Sigmoid colon (tissue), 7 donors: ENCODE measurements at places on chromosomes 16 and 17. TPM values are rescaled to one million over a fixed set of nuclear protein-coding genes. Genes with fewer than 3 reads are reported as not detected.
A peak's percentile ranks its signal among the peaks of the same experiment; 100 is the strongest.

DNA sequence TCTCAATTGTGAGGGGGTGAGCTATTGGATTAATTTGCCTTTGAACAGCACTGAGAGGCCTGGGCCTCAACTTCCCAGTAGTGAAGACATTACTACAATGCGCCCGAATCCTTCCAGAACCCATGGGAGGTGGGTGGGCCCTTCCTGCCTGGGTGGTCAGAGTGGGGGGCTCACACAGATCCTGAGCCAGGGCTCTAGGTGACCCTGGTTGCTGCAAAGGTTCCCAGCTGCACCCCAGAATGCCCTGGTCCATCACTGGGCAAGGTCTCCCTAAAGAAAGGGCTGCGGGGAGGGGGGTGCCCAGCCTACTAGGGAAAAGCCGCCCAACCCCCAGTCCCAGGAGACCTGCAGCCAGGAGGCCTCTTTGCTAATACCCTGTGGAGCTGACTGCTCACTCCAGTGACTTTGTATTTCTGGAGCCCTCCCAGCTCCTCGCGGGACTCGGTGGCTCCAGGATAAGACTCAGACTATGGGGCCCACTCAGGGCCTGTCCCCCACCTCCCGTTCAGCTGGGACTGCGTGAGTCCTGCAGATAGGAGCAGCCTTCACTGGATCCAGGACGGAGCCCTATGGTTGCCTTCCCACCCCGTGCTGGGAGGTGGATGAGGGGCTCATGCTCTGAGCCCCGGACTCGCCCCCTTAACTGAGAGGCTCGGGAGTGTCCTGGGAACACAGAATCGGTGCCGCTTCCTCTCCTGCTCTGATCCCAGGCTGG is 40.2 kb downstream of the SLC7A5 start:
- no peaks in the 10 kb centered on the region for H3K27me3 ChIP-seq
- H3K4me3 ChIP-seq, result no peak overlapping the region
- H3K36me3 ChIP-seq, result peaks cover 14% of the 10 kb centered on the region

- no peak overlapping the region for H3K4me3 ChIP-seq
- H3K4me1 ChIP-seq, result no peaks in the 10 kb centered on the region
- no peak for DNase-seq
- H3K27me3 ChIP-seq, result no peaks in the 10 kb centered on the region
- peaks cover 30% of the 10 kb centered on the region for H3K36me3 ChIP-seq
Observed at GRCh38 chr16:30110661-30111060, 2.7 kb downstream of the GDPD3 start.

Gene QRICH2
- total RNA-seq, result 4.2 TPM

DNA sequence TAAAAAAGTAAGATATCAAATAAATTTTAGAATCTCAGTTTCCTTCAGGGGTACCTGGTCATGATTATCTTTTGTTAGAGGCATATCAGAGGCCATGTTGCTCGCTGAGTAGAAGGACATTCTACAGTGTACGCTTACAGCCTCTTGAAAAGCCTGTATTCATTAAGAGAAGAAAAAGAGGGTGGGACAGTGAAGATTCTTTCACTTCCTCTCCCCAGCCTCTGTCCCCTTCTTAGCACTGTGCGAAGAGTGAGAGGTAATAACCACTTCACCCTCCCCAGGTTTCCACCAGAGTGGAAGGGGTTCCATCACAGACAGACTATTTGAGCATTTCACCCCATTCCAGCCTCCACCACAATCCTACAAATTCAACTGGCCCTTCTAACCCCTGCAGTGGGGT is 4.8 kb upstream of the LPO start:
- H3K4me3 ChIP-seq, result no peak overlapping the region
- no peaks in the 10 kb centered on the region for H3K4me1 ChIP-seq
- no peak for DNase-seq
- peaks cover 23% of the 10 kb centered on the region for H3K27me3 ChIP-seq

Gene ZNF23
- total RNA-seq, result 11.6 TPM

- peak; percentile 39 for DNase-seq
- peaks cover 55% of the 10 kb centered on the region for H3K4me1 ChIP-seq
- no peak overlapping the region for H3K4me3 ChIP-seq
- H3K27ac ChIP-seq, result no peak overlapping the region
Observed at GRCh38 chr16:69328854-69329316, 1.5 kb downstream of the PDF start.

DNA sequence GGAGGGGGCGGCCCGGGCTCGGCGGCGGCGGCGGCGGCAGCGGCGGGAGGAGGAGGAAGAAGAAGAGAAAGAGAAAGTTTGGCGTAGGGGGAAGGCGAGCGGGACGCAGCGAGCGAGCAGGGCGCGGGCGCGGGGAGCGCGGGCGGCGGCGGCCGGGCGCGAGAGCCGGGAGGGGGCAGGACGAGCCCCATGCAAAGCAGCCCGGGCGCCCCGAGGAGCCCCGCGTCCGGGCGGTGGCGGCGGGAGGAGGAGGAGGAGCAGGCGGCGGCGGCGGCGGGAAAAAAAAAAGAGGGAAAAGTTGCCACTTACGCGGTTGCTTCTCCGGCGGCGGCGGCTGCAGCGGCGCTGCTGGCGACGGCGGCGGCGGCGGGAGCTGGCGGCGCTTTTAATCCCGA is 10.3 kb upstream of the ZFHX3 start:
- peak overlapping the region; percentile 83 for H3K4me3 ChIP-seq
- peaks cover 43% of the 10 kb centered on the region for H3K4me1 ChIP-seq
- H3K27me3 ChIP-seq, result peaks cover 3% of the 10 kb centered on the region
- no peak for DNase-seq
- H3K36me3 ChIP-seq, result no peaks in the 10 kb centered on the region

GRCh38 chr17:17842111-17842876 is 5.5 kb upstream of the SREBF1 start:
- no peak overlapping the region for H3K4me3 ChIP-seq
- peaks cover 38% of the 10 kb centered on the region for H3K4me1 ChIP-seq
- no peaks in the 10 kb centered on the region for H3K27me3 ChIP-seq
- no peak for DNase-seq
- no peaks in the 10 kb centered on the region for H3K36me3 ChIP-seq

- peak overlapping the region; percentile 29 for H3K4me3 ChIP-seq
- H3K4me1 ChIP-seq, result peaks cover 20% of the 10 kb centered on the region
- H3K27me3 ChIP-seq, result no peaks in the 10 kb centered on the region
- peak; percentile 94 for DNase-seq
- peak overlapping the region; percentile 77 for H3K27ac ChIP-seq
- no peaks in the 10 kb centered on the region for H3K36me3 ChIP-seq
Observed at GRCh38 chr16:14486520-14487303, 143.3 kb downstream of the PARN start.

Gene SLFN12L
- total RNA-seq, result 0.55 TPM

Gene PIPOX
- 11.8 TPM for total RNA-seq

Gene SOCS7
- 20.2 TPM for total RNA-seq

DNA sequence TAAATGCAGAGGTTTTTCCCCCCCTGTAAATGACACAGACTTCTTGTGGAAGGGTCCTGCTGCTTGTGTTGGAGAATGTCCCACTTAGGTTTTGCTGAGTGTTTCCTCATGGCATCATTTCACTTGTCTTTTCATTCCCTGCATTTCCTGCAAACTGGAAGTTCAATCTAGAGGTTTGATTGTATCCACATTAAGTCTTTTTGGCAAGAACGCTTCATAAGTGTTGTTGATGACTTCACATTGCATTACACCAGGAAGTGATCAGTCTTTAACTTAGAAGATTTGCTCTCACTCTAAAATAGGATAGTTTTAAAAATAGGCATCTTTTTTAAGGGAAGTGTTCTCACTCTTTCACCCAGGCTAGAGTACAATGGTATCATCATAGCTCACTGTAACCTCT is 67.2 kb downstream of the RPTOR start:
- H3K27ac ChIP-seq, result no peak overlapping the region
- H3K36me3 ChIP-seq, result no peaks in the 10 kb centered on the region
- DNase-seq, result no peak
- H3K27me3 ChIP-seq, result no peaks in the 10 kb centered on the region

DNA sequence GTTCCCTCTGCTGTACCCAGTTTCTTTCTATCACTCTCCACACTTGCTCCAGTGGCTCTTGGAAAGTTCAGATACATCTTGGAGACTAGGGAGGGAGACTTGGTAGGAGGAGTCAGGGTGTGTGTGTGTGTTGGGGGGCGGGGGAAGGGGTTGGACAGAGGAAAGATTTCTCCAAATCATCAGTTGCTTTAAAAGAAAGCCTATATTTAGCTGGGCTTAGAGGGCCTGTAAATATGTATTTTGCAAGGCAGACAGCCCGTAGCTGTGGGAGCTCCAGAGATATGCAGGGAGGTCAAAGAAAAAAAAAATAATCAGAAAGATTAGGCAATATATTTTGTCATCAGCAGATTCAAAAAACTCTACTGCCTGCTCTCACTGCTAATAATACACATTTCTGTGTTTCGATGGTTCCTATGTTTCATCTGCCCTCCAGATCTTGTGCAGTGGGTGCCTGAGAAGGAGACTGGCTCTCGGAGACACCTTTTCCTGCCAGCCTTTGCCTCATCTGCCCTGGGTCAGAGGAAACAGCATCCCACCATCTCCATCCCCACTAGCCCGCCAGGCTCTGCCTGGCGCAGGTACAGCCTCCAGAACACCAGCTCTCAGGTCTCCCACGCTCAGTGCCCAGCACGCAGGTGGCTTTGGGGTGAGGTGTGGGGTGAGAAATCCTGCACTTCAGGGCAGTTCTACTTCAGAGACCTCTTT is 4.8 kb upstream of the PPP1R9B start:
- peaks cover 44% of the 10 kb centered on the region for H3K4me1 ChIP-seq
- peak overlapping the region; percentile 89 for H3K27ac ChIP-seq
- no peak overlapping the region for H3K4me3 ChIP-seq
- H3K27me3 ChIP-seq, result no peaks in the 10 kb centered on the region
- no peaks in the 10 kb centered on the region for H3K36me3 ChIP-seq
- no peak for DNase-seq

DNA sequence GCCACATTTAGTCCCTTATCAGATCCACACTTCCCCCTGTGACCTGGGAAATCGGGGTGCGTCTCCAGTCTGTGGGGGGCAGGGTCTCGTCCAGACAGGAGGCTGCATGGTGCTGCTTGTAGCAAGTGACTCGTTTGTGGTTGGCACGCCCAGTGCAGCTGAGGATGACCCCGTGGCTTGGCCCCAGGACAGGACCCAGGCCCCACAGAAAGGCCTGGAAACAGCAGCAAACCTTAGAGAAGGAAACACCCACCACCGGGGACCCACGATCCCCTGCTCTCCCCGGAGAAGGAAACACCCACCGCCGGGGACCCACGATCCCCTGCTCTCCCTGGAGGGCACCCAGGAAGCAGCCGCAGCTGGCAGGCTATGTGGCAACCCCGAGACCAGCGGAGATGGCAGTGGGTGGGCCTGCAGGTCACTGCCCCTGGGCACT is 8.2 kb upstream of the C16orf95 start:
- H3K36me3 ChIP-seq, result peaks cover 15% of the 10 kb centered on the region
- DNase-seq, result no peak
- H3K27me3 ChIP-seq, result no peaks in the 10 kb centered on the region
- H3K4me1 ChIP-seq, result peaks cover 7% of the 10 kb centered on the region

Gene TNP2
- total RNA-seq, result not detected

- no peak for DNase-seq
- H3K4me1 ChIP-seq, result peaks cover 41% of the 10 kb centered on the region
- H3K4me3 ChIP-seq, result peak overlapping the region; percentile 100
- peak overlapping the region; percentile 89 for H3K27ac ChIP-seq
Observed at GRCh38 chr17:42153919-42154742, 658 bp downstream of the RAB5C start.

Gene CTRB1
- total RNA-seq, result not detected

GRCh38 chr17:9715503-9716016 is 70.2 kb downstream of the USP43 start:
- H3K27ac ChIP-seq, result no peak overlapping the region
- DNase-seq, result no peak
- no peaks in the 10 kb centered on the region for H3K27me3 ChIP-seq
- H3K36me3 ChIP-seq, result no peaks in the 10 kb centered on the region

DNA sequence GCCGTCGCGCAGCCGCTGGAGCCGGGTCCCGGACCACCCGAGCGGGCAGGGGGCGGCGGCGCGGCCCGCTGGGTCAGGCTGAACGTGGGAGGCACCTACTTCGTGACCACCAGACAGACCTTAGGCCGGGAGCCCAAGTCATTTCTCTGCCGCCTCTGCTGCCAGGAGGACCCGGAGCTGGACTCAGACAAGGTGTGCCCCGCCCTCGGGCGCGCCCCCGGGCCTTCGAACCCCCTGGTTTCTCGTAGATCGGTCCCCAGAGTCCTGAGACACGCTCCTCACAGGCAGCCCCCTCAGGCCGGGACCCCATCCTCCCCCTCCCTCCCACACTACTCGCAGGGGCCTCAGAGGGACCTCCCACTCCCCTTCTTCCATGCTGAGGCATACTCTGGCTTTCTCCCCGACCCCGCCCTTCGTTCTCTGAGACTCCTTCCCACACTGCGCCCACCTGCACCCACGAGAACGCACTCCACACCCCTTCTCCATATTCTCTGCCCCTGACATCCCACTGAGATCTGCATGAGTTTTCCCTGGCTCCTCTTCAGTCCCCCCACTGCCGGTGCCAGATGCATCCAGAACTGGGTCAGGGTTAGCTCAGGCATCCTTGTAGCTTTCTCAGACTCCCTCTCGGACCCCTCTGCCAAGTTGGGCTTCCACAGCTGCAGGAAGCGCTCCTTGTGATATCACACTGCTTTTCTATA is 523 bp downstream of the KCTD2 start:
- peaks cover 24% of the 10 kb centered on the region for H3K36me3 ChIP-seq
- peak overlapping the region; percentile 96 for H3K27ac ChIP-seq
- H3K27me3 ChIP-seq, result no peaks in the 10 kb centered on the region
- H3K4me3 ChIP-seq, result peak overlapping the region; percentile 99

DNA sequence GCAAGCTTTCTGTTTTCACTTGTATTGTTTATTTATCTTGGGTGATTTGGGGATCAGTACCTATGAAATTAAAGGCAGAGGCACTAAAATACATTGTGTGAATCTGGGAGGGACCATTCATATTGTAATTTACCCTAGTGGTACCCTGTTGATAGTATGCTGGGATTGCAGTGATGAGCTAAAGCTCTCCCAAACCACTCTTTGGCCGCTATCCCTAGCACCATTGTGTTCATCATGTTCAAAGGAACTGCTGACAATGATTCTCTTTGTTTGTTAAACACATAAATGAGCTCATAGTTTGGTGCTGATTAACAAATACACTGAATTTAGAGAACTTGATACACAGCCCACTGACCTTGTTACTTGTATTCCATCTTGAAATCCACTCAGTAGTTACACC is 1469.8 kb downstream of the CDH11 start:
- no peaks in the 10 kb centered on the region for H3K4me1 ChIP-seq
- DNase-seq, result no peak
- no peak overlapping the region for H3K4me3 ChIP-seq
- H3K36me3 ChIP-seq, result no peaks in the 10 kb centered on the region
- H3K27me3 ChIP-seq, result no peaks in the 10 kb centered on the region

DNA sequence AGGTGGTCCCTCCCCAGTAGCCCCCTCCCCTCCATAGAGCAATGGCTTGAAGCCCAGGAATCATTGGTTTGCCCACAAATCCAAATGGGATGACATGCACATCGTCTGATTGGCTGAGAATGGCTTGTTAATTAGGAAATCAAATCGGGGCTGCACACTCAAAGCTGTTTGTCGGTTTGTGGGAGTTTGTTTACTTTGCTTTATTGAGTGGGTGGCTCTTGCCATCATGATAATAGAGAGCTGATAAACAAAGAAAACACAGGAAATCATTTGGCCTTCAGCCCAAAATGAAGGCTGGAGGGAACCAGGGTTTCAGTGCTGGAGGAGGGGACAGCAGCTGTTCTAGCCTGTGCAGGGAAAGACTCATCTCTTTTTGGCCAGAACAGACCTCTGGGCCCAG is 316.3 kb downstream of the CBLN1 start:
- H3K4me1 ChIP-seq, result peaks cover 12% of the 10 kb centered on the region
- no peak for DNase-seq
- H3K27ac ChIP-seq, result peak overlapping the region; percentile 74
- no peaks in the 10 kb centered on the region for H3K36me3 ChIP-seq
- no peaks in the 10 kb centered on the region for H3K27me3 ChIP-seq

Gene OTOP3
- not detected for total RNA-seq

Gene AGRP
- total RNA-seq, result not detected

Gene PLCG2
- total RNA-seq, result 8.0 TPM
